ENCODE measurements at places on chromosomes 6 and 20.

DNA sequence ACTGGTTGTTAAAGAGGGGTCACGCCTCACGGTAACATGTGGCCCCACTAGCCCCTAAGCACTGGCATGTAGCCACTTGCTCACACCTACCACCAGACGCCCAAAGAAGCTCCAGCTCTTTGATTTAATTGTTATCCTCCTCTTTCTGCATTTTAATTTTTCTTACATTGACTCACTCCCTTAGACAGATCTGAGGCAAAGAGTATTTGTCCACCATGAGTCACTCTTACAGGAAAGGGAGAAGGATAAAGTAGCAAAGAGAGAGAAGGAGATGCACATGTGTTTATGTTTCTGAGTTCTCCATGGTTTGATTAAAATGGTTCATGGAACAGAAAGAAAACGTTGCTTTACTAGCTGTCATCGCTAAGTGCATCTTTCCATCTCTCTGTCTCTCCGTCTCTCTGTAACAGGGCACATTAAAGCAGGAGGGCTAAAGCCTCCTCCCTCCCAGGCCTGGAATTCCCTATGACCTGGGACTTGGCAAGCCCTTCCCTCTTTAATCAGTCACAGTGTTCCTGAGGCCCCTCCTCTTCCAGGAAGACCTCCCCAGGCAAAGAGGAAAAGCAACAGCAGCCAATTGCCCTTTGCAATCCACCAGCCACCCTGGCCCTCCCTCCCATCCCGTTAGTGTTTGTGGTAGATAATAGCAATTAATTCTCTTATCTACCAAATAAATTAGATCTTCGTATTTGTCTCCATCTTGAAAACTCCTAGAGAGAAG, 112.8 kb upstream of the TSHZ2 start:
- no peak for DNase-seq

DNA sequence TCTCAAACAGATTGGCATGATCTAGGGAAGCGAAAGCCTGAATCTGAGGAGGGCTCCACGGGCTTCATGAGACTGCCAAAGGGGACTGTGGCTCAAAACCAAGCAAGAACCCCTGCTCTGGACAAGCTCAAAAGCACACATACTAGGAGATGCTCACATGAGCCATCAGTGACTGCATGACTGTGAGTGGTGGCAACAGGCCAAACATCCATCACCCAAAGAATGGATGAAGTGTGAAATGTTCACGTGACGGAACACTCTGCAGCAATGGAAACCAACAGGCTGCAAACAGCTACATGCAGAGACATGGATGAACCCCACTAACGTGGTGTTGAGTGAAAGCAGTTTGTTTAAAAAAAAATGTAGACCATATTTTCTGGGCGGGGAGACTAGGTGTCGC, 136.3 kb downstream of the PREX1 start:
- no peak for DNase-seq

DNA sequence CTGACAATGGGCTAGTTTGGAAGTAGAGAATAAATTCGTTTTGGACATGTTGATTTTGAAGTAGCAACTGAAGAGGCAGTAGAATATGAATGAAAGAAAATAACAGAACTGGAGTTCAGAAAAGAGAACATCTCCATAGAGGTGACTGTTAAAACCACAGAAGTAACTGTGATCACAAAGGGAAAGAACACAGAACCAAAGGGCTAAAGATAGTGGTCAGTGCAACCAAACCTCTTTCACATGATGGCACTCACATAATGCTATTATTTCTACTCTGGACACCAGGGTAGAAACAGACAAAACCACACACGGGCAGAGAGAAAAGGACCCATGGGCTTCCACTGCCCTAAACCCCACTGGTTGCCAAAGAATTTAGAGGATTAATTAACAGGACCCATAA, 58.5 kb downstream of the CDK19 start:
- no peak for DNase-seq

DNA sequence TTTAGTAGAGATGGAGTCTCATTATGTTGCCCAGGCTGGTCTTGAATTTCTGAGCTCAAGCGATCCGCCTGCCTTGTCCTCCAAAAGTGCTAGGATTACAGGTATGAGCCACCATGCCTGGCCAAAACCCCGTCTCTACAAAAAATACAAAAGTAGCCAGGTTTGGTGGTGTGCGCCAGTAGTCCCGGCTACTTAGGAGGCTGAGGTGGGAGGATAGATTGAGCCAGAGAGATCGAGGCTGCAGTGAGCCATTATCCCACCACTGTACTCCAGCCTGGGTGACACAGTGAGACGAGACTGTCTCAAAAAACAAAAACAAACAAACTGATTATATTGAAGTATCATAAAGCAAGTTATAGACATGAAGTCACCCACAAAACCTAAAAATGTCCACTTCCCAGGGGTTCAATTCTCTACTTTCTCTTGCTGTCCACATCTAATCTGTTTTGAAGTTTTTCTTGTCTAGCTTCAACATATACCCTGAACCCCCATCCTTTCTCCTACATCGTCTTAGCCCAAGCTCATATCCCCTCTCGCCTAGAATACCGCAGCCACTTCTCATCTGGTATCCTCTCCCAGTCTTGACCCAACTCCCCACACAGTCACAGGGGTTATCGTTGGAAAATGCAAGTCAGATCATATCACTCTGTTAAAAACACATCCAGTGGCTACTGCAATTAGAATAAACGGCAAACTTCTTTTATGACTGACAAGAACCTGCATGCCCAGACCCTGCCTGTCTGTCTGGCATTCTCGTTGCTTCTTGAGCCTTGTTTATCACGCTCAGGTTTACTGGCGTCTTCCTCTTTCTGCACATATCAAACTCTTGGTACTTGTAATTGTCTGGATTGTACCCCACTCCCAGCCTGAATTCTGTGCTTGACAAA, 20.1 kb upstream of the NCOA3 start:
- no peak for DNase-seq

DNA sequence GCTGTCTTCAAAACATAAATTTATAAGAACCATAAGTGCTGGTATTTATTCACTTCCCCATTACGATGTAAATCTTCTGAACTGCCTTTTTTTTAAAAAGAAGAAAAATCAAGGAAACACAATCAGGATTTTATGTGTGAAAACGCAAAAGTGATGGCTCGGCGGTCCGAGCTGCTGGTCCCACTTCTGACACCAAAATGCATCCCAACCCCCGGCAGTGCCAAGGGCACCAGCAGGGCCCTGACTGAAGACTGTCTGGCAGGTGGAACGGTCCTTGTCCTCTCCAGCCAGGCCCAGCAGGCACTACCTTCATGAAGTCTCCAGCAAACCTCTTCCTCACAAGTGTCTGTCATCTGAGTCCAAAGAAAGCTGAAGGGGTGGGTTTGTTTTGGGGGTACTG, 41.2 kb downstream of the TBC1D7 start:
- no peak for DNase-seq

DNA sequence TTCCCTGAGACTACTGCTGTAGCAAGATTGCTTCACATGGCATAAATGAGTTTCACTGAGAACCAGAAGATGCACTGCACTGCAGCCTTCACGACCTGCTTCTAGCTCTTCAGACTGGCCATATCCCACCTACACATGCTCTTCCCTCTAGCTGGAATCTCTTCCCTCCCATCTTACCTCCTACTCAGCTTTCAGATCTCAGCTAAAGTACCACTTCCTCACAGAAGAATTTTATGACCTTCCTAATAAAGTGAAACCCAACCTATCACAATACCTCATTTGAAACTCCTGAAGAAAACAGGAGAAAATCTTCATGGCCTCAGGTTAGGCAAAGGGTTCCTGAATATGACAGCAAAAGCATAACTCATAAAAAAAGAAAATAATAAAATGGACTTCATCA, 99.9 kb downstream of the DTNBP1 start:
- no peak for DNase-seq

Measured in stimulated activated CD4-positive, alpha-beta T cell treated with anti-CD3 and anti-CD28 coated beads, Interleukin-4, amount 100 ng/mL, for 4 hours (primary cell).